ENCODE measurements at places on chromosomes 6 and 20.

DNA sequence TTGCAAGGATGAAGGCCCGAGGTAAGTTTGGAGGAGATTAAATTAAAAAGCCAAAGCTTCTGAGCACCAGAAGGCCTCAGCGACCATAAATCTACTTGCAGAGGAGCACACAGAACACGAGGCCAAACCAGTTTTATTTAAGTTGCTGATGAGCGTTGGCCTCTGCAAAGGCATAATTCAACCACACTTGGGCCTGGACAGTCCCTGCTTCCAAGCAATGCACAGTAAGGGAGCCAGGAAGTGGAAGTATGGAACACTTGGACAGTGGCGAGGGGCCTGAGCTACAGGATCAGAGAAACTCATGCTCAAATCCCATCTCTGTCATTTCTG lies 92.8 kb downstream of the PTPRT start:
- no peak for DNase-seq

GRCh38 chr6:80956898-80957297 lies 795.6 kb downstream of the TENT5A start:
- no peak for DNase-seq

DNA sequence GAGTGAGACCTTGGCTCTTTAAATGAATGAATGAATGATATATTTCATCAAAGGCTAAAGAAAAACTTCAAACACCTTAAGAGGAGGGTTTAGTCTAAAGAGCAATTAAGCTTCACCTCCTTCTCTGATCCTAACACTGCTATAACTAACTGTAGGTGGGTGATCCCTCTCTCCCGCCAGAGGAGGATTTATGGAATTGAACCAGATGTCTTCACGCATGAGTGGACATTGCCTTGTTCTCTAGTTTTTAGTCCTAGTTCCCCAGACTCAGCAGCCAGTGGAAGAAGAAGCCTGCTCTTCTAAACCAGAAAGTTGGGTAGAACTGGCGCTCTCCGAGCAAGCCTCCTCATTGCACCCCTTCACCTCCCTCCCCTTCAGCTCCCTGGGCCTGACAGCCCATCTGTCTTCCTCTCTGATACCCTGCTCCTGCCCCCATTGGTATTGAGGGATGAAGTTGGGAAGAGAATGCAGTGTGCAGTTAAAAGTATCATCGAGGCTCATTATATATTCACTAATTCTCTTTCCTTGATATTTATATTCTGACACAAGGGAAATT lies 142.7 kb downstream of the ARID1B start:
- DNase-seq, result no peak

GRCh38 chr6:15296735-15297134 lies 50.9 kb downstream of the JARID2 start:
- no peak for DNase-seq

GRCh38 chr6:106114492-106114891 lies 28.4 kb downstream of the PRDM1 start:
- no peak for DNase-seq

DNA sequence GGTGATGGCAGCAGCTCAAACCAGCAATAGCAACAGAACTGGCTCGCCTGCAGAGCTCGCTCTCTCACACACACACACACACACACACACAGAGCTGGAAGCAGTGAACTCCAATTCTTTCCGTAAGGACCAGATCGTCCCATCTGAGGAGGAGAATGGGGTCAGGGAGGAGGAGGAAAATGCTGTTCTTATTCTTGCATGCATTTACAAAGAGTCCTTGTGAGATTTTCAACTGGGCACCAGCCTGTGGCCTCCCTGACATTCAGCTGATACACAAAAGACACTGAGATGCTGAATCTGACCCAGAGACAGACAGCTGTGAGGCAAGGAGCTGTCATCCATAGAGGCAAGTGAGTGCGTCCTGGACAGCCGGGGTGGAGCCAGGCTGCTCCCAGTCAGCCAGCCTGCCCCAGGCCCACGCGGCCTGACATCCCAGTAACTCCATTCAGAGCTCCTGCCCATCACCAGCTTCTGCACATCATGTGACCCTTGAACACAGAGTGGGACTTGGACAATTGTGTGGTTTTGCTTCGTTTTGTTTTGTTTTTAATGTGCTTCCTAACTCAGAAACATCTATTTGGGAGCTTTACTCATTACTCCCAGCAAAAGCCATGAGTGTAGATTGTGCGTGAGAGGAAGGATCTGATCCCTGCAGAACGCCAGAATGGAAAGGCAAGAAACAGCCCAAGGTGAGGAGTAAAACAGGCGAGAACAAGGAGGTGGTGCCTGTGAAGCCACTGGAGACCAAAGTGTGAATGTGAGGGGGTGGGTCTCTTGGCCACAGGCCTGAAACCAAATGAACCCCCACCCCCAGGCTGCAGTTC lies 2.1 kb downstream of the SERPINB9 start:
- no peak for DNase-seq

GRCh38 chr6:107272246-107272645 lies 156.9 kb upstream of the BEND3 start:
- DNase-seq, result no peak

GRCh38 chr6:15400572-15401004 lies 154.7 kb downstream of the JARID2 start:
- DNase-seq, result no peak

DNA sequence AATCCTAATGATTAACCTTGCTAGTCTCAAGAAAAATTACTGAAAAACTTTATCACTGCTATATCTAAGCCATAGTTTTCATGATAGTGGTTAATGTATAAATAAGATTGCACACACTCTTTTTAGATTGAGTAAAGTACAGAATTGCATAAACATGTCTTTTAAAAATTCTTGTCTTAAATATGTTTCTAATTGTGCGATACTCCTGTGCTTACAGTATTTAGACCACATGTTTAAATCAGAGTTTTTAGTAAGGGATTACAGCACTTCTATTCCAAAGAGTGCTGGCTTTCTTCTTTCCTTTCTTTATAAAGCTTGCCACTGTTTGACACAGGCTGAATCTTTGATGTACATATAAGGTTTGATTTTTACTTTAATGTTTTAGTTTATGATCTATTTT lies 36.8 kb upstream of the RGS17 start:
- no peak for DNase-seq

DNA sequence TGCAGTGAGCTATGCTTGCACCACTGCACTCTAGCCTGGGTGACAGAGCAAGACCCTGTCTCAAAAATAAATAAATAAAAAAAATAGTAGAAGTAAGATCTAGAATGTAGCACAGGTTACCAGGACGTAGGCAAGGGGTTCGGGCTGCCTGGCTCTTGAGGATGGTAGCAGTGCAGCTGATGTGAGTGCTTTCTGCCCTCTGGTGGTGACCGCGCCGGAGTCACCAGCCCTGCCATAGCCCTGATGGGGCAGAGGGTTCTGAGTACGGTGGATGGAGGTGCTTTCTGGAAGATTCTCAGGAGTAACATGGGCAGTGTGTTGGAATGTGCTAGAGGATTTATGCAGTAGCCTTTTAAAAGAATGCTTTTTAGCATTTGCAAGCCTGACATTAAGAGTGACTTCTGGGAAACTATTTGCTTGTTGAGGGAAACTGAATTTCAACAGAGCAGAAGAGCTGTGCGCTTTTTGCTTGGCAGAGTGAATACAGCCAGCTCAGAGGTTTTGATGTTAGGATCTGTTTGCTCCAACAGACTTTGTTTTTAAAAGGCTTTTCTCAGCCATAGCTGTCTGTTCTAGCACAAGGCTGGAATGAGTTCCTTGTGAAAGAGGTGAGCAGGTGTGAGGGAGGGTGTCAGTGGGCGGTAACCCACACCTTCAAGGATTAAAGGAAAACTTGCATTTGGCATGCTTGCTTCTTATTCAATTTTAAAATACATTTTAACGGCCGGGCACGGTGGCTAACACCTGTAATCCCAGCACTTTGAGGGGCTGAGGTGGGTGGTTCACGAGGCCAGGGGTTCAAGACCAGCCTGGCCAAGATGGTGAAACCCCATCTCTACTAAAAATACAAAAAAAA lies 65.9 kb downstream of the PTPN1 start:
- peak; percentile 61 for DNase-seq

- no peak for DNase-seq
Observed at GRCh38 chr6:10659699-10660348, 34.6 kb downstream of the C6orf52 start.

DNA sequence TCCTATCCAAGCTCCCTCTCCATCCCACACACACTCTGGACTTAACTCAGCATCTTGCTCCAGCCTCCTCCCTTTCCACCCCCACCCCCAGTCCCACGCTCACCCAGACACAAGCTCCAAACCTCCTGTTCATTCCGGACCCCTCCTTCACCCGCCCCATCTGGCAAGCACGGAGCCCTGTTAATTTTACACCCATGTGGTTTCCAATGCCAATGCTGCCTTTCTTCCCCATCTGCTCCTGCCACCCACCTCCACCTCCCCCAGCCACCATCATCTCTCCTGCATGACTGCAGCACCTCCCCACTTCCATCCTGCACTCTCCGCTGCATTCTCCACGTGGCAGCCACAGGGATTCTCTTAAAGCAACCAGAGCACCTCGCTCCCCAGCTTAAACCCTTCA lies 9.9 kb upstream of the CDK5RAP1 start:
- DNase-seq, result no peak

GRCh38 chr6:46381057-46381456 lies 110.2 kb downstream of the RCAN2 start:
- no peak for DNase-seq

GRCh38 chr6:11039040-11039439 lies 5.1 kb downstream of the ELOVL2 start:
- no peak for DNase-seq

GRCh38 chr6:36682328-36683144 lies 4.0 kb downstream of the CDKN1A start:
- peak; percentile 45 for DNase-seq

GRCh38 chr6:26092443-26092842 lies 5.2 kb downstream of the HFE start:
- DNase-seq, result no peak

DNA sequence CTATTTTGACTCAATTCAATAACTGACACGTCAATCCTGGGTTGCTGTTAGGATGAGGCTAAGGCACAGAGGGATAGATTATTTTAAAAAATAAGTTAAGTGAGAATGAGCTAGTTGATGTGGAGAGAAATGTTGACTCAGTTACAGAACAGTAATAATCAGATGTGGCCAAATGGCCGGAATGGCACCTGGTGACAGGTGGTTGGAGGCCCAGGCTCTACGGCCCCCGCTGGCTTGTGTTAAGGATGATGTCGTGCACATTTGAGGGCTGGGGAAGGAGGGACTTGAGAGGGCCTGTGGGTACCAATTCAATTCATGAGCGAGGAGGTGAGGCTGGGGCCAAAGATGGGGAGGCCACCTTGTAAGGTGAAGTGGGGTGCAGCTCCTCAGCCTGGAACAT lies 31.7 kb downstream of the APCDD1L start:
- DNase-seq, result no peak

- DNase-seq, result peak; percentile 36
Observed at GRCh38 chr20:1440024-1440423, 26.6 kb downstream of the NSFL1C start.

DNA sequence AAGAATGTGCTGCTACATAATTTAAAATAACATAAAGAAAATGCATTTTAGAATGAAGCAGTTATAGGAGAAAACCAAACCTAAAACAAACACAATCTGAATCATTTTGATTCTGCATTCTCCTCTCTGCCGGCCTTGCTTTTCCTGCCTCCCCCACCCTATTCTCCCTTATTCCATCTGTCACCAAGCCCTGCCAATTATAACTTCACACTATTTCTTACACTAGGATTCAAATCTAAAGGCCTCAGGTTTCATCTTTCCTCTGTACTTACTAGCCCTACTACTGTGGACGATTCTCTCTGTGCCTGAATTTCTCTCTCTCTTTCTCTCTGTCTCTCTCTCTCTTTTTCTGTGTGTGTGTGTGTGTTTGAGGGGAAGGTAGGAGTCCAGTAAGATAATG lies 18.7 kb upstream of the PRIM2 start:
- DNase-seq, result no peak

DNA sequence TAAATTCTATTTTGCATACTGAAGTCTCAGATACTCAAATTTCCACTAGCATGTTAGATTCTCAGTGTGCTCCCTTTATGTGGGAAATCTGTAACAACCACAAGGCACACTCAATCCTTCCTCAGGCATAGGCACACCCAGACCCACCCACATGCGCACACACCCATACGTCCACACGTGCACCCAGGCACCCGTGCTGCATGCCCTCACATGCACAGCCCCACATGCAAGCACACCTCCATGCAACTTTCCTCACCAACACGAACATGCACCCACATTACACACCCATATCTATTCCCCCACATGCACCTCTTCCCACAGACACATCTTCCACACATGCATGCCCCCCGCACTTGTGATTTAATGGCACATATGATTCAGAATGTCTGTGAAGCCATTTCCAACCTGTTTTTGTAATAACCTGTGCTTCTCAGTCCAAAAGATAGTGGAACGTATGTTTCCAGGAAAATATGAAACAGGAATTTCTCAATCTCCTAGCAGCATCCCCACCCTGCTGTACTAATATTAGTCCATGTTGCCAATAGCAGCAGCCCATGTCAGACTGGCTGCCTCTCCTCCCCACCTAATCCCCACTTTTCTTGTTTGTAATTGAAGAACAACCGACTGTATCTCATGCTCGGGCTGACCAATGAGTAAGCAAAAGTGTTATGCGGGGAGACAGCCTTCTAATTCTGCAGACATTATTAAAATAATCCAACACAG lies 11.3 kb upstream of the CYP24A1 start:
- DNase-seq, result no peak

GRCh38 chr6:34468378-34468892 lies 2.6 kb downstream of the PACSIN1 start:
- DNase-seq, result no peak

- DNase-seq, result no peak
Observed at GRCh38 chr6:40631744-40632143, 44.6 kb upstream of the LRFN2 start.

DNA sequence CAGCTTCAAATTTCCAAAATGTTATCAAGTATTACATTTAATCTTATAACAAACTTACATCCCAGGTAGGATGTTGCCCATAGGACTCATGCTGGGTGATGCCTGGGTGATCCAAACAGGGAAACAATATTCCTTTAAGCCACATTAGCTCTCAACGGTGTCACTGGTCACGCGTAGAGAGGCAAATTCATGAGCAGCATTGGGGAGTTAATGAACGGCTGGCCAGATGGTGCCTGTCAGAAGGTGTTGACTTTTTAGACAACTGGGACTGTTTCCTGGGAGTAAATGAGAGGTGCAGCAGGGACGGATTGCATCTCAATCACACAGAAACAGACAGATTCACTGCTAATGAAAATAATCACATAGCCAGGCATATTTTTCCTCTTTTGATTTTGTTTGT lies 83.3 kb upstream of the ID4 start:
- no peak for DNase-seq
